ENCODE measurements at places on chromosomes 11 and 22.

DNA sequence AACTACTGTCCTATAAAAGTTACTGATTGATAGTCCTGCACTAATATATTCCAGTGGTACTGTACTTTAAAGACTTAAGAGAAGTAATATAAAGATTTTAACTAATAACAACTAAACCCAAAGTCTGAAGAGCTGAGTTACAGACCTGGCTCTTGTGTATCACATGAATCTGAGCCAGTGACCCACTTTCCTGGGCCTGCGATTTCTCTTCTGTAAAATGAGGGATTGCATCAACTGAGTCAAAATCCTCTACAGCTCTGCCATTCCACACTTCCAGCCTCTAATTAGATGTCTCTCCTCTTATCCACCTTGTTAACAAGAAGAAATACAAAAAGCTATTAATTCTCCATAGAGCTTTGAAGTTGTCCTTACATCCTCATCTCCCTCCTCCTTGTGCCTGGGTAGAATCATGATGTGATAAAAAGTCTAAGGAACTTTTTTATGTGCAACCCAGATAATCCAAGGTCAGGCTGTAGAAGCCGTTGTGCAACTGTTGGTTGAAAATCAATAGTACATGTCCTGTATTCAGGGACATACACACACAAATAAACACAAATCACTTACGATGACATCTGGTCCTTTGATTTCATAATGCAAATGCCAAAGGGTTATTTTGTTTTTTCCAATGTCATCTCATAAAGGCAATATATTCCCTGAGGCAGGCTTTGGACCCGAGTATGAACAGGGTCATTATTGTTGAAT, 410.3 kb downstream of the KCNA4 start:
- H3K36me3 ChIP-seq: no peaks in the 10 kb centered on the region
- H3K27me3 ChIP-seq: no peaks in the 10 kb centered on the region
- no peaks in the 10 kb centered on the region for H3K4me1 ChIP-seq

DNA sequence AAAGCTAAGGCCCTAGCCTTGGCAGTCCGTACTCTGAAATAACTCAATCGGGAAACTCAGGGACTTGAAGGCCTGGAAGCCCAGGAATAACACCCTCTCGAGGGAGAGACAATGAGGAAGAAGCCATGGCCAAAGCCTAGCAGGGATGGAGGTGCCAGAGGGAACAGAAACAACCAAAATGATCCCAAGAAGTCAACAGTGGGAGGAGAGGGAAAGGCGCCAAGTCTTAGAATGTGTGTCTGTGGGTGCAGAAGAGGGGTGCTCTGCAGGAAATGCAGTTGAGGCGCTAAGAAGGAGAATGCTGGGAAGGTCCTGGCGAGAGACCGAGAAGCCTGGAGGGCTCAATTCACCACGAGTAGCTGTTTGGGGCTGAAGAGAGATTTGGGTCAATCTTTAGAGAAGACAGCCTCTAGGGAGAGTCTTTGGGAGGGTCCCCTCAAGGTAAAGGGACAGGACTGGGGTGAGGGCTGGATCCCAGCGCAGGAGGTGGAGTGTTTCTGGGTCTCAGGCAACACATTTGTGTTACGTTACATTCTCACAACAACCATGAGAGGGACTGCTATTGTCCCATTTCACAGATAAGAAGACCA, 760 bp upstream of the MAPK8IP1 start:
- H3K27ac ChIP-seq: no peak overlapping the region
- peaks cover under 1% of the 10 kb centered on the region for H3K36me3 ChIP-seq
- peaks cover 7% of the 10 kb centered on the region for H3K4me1 ChIP-seq
- H3K4me3 ChIP-seq: peak overlapping the region; percentile 61
- no peak for DNase-seq

DNA sequence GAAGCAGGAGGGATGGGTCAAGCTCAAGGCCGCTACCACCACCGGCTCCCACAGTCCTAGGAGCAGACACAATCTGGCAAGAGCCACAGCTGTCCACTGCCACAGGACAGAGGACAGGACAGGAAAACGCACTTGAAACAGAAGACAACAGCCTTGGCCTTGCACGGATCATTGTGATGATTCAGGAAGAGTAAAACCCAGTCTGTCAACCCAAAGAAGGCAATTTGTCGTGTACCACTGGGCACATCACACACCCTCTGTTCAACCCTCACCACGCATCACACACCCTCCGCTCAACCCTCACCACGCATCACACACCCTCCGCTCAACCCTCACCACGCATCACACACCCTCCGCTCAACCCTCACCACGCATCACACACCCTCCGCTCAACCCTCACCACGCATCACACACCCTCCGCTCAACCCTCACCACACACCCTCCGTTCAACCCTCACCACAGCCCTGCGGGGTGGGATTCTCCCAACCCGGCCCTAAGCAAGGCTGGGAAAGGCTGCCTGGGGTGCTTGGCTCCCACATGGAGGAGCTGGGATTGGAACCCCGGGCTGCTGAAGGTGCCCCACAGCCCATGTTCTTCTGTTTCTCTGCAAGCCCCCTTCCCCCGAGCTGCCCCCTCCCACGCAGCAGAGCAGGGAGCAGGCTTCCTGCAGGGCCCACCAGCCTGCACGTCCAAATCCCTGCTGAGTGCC, 11.3 kb upstream of the CDC42BPG start:
- DNase-seq: no peak
- peaks cover 81% of the 10 kb centered on the region for H3K36me3 ChIP-seq
- peaks cover 96% of the 10 kb centered on the region for H3K4me1 ChIP-seq
- peak overlapping the region; percentile 86 for H3K27ac ChIP-seq
- peak overlapping the region; percentile 51 for H3K4me3 ChIP-seq
- no peaks in the 10 kb centered on the region for H3K27me3 ChIP-seq

DNA sequence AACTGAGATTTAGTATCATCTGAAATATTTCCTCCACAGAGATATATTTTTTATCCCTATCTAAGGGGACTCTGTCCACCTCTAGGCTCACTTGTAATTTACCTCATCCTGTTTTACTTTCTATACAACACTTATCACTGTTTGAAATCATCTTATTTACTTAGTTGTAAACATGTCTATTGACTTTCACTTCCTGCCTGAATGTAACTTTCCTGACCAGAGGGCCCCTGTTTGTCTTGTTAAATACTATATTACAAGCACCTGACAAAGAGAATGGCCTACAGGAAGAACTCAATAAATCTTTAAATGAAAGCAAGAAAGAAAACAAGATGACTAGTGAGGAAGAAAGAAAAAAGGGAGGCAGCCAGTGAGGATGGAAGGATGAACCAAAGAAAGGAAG, 1727.5 kb downstream of the LRRC4C start:
- no peak overlapping the region for H3K4me3 ChIP-seq
- DNase-seq: no peak

- no peak overlapping the region for H3K4me3 ChIP-seq
- no peaks in the 10 kb centered on the region for H3K36me3 ChIP-seq
- DNase-seq: no peak
- H3K4me1 ChIP-seq: no peaks in the 10 kb centered on the region
- no peaks in the 10 kb centered on the region for H3K27me3 ChIP-seq
These were observed 113.1 kb downstream of the ARHGAP42 start for GRCh38 chr11:100800202-100800601.

- no peaks in the 10 kb centered on the region for H3K4me1 ChIP-seq
- H3K4me3 ChIP-seq: no peak overlapping the region
- DNase-seq: no peak
- no peak overlapping the region for H3K27ac ChIP-seq
- H3K27me3 ChIP-seq: peaks cover 6% of the 10 kb centered on the region
These were observed 54.4 kb downstream of the ARL14EP start for GRCh38 chr11:30377347-30377746.

DNA sequence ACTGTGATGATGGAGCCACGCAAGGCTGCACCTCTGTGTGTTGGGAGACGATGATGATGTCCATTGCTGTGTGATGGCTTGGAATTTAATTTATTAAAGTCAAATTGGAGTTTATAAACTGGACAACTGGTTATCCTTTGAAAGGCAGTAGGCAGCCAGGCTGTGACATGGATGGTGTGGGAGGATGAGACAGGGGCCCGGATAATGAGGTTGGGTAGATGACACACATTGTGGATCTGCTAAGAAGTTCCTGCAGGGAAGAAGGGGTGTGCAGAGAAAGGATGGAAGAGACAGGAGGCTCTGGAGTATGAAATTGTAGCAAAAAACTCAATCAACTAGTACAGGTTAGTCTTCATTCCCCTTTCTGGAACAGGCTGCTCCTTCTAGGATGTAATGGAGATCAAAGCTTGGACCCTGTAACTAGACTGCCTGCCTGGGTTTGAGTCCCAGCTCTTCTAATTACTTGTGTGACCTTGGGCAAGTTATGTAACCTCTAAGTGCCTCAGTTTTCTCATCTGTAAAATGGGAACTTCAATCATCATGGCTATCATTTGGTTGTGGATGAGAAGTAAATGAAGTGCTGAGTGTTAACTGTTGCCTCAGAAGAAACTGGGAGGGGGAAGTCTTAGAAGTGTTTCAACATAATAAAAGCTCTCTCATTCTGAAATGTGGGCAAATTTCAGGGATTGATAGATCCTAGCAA, 4.2 kb upstream of the HINFP start:
- H3K4me3 ChIP-seq: no peak overlapping the region
- peaks cover 46% of the 10 kb centered on the region for H3K36me3 ChIP-seq
- H3K27ac ChIP-seq: no peak overlapping the region

DNA sequence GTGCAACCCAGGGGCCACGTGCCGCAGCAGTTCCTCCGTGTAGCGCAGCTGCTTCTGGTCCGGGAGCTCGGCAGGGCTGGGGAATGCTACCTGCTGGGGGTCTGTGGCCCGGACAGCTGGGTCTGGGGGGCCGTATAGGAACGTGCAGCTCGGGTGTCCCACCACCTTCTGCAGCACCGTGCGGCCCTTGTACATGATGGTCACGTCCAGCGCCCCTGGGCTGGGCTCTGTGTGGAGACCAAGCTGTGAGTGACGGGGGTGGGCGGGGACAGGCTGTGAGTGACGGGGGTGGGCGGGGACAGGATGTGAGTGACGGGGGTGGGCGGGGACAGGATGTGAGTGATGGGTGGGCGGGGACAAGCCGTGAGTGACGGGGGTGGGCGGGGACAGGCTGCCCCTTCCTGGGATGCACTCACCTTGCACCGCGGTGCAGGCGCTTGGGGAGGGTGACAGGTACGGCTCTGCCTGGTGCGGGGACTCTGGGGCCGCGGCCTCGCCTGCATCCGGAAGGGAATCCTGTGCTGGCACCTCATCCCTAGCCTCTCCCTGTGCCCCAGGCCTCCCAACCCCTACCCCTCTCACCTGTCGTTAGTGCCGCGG, 2.3 kb downstream of the IRF7 start:
- peaks cover 53% of the 10 kb centered on the region for H3K36me3 ChIP-seq
- peaks cover 13% of the 10 kb centered on the region for H3K4me1 ChIP-seq
- DNase-seq: peak; percentile 91
- H3K4me3 ChIP-seq: peak overlapping the region; percentile 94
- peak overlapping the region; percentile 95 for H3K27ac ChIP-seq
- H3K27me3 ChIP-seq: no peaks in the 10 kb centered on the region

GRCh38 chr11:30387891-30388861, 65.3 kb downstream of the ARL14EP start:
- H3K27ac ChIP-seq: no peak overlapping the region
- H3K36me3 ChIP-seq: no peaks in the 10 kb centered on the region
- DNase-seq: no peak

DNA sequence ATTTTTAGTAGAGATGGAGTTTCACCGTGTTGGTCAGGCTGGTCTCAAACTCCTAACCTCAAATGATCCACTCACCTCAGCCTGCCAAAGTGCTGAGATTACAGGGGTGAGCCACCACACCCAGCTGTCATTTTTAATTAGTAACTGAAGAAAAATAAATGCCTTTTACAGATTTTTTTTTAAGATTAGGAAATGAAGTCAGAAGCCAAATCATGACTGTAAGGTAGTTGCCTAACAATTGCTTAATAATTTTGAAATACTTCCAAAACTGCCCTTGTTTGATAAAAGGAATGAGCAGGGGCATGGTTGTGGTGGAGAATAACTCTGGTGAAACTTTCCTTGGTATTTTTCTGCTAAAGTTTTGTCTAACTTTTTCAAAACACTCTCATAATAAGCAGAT, 98.9 kb upstream of the SLC5A12 start:
- no peak for DNase-seq
- H3K27me3 ChIP-seq: no peaks in the 10 kb centered on the region
- H3K4me3 ChIP-seq: no peak overlapping the region
- H3K27ac ChIP-seq: no peak overlapping the region
- H3K4me1 ChIP-seq: no peaks in the 10 kb centered on the region

- peak within 1 kb of the TSS; percentile 80 for H3K27ac ChIP-seq
- DNase-seq: peak; percentile 71
- peaks cover 8% of the 10 kb centered on the region for H3K27me3 ChIP-seq
- H3K4me1 ChIP-seq: peaks cover 35% of the 10 kb centered on the region
- H3K4me3 ChIP-seq: peak within 1 kb of the TSS; percentile 95
These were observed at the start of gene PGGHG for GRCh38 chr11:288478-289397. Gene PGGHG, plus strand, starts transcription at chr11:289126. Its CDS starts 691 bp downstream, at chr11:289817.

- no peak overlapping the region for H3K27ac ChIP-seq
- no peak for DNase-seq
- no peaks in the 10 kb centered on the region for H3K36me3 ChIP-seq
- no peak overlapping the region for H3K4me3 ChIP-seq
These were observed 3.6 kb downstream of the CLCF1 start for GRCh38 chr11:67369801-67370284.

- no peak overlapping the region for H3K27ac ChIP-seq
- peaks cover 66% of the 10 kb centered on the region for H3K36me3 ChIP-seq
- no peak for DNase-seq
- H3K4me1 ChIP-seq: peaks cover 52% of the 10 kb centered on the region
These were observed 17.8 kb downstream of the ZBED4 start for GRCh38 chr22:49871482-49871881.

DNA sequence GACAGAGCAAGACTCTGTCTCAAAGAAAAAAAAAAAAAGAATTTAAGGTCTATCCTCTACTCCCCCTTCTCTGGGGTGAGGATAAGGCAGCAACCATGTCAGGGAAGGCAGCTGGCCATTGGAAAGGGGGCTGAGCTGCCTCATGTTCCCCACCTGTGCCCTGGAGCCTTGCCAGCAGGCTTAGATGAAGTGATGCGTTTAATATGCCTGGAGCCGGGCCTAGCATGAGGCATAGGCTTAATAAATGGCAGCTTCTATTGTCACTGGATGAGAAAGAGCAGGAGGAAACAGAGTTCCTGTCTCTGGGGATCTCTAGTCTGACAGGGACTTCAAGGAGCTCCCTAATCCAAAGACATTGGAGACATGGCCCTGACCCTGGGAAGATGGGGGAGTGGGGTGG, 3.2 kb upstream of the KCNE3 start:
- no peak overlapping the region for H3K4me3 ChIP-seq
- no peak overlapping the region for H3K27ac ChIP-seq
- H3K27me3 ChIP-seq: peaks cover 26% of the 10 kb centered on the region
- no peak for DNase-seq
- H3K36me3 ChIP-seq: no peaks in the 10 kb centered on the region

GRCh38 chr11:70071996-70072395, 6.1 kb upstream of the ANO1 start:
- H3K4me3 ChIP-seq: no peak overlapping the region
- no peak overlapping the region for H3K27ac ChIP-seq
- H3K4me1 ChIP-seq: no peaks in the 10 kb centered on the region
- no peaks in the 10 kb centered on the region for H3K36me3 ChIP-seq

GRCh38 chr11:126501641-126502040, 146.2 kb downstream of the ST3GAL4 start:
- no peaks in the 10 kb centered on the region for H3K36me3 ChIP-seq
- no peak overlapping the region for H3K4me3 ChIP-seq
- no peak overlapping the region for H3K27ac ChIP-seq
- H3K27me3 ChIP-seq: peaks cover 28% of the 10 kb centered on the region
- H3K4me1 ChIP-seq: no peaks in the 10 kb centered on the region

- no peak overlapping the region for H3K27ac ChIP-seq
- H3K4me3 ChIP-seq: no peak overlapping the region
- peaks cover 17% of the 10 kb centered on the region for H3K27me3 ChIP-seq
- peaks cover 36% of the 10 kb centered on the region for H3K4me1 ChIP-seq
- peaks cover 26% of the 10 kb centered on the region for H3K36me3 ChIP-seq
These were observed 1.9 kb upstream of the IFITM10 start for GRCh38 chr11:1751999-1752906.
